A549 (cell line): ENCODE measurements at places on chromosomes 2 and 18.
A peak's percentile ranks its signal among the peaks of the same experiment; 100 is the strongest.

DNA sequence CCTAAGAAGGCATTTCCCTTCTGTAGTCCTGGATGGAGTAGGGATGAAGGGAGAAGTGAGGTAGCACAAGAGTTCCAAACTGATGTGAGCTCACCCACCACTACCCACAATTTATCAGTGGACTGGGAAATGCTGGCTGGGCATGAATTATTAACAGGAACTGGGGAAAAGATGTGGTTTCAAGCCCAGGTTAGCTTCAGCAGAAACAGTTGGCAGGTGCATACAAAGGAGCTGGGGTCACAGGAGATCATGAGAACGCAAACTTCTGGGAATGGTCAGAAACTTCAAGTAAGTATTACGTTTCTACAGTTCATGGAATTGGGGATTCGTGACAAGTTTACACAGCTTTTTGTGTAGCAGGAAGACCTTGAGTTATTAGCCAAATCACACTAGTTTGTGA lies 5.4 kb downstream of the CCDC141 start:
- no peak for DNase-seq

GRCh38 chr2:221747289-221747972 lies 175.3 kb upstream of the EPHA4 start:
- no peak for DNase-seq

- no peak for DNase-seq
Observed at GRCh38 chr2:101942851-101943250, 48.9 kb upstream of the IL1R2 start.

GRCh38 chr2:159595410-159596046 lies 20.8 kb downstream of the BAZ2B start:
- DNase-seq, result no peak

GRCh38 chr2:238855299-238855698 lies 7.4 kb downstream of the TWIST2 start:
- no peak for DNase-seq

DNA sequence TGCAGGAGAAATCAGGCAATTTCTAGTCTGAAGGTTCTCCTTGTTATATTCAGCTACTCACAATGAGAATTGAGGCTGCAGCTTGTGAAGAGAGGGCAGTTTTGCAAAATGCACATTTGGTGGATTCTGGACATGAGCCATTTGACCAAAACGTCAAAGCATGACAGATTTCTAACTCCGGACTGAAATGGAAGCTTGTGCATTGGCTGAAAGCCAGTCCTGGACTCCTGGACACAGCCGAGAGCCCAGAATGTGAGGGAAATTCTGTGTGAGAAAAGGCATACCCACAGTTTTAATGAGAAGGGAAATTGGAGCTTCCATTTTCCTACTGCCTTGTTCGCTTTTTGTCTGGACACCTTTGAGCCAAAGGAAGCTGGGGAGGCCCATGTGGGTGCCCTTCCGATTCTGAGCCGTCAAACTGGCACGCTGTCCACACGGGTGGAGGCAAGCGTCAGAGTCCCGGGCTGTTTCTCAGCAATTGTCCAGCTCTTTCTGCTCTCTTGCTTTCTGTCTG lies 23.7 kb upstream of the ROCK2 start:
- DNase-seq, result no peak

GRCh38 chr2:39858677-39859076 lies 79.6 kb upstream of the THUMPD2 start:
- no peak for DNase-seq

DNA sequence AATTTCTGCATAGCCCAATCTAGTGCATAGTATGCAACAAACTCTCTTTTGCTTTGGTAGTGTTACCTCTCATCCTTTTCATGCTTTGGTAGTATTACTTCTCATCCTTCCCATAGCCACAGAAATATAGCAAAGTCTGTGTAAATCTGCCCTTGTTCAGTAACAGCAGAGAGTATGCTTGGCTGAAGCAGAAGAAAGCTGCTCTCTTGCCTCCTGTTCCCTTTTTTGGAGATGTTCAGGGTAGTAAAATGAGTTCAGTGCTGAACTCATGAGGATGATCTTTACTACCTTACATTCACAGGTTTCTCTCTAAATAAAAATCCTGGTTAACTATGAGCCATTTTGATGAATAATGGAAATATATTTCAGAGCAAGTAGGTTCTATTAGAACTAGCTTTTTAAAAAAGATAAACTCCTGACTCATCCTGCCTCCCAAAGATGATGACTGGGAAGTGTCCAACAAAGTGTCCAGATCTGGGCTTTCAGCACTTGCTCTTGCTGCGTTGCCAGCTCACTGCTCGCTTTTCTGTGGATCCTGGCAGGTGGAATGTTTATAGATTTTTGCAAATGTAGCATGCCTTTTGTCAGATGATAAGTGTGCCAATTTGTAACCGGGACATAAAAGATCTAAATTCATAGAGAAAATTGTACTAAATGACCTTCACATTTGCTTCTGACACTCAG lies 29.4 kb upstream of the CHMP3 start:
- DNase-seq, result no peak

DNA sequence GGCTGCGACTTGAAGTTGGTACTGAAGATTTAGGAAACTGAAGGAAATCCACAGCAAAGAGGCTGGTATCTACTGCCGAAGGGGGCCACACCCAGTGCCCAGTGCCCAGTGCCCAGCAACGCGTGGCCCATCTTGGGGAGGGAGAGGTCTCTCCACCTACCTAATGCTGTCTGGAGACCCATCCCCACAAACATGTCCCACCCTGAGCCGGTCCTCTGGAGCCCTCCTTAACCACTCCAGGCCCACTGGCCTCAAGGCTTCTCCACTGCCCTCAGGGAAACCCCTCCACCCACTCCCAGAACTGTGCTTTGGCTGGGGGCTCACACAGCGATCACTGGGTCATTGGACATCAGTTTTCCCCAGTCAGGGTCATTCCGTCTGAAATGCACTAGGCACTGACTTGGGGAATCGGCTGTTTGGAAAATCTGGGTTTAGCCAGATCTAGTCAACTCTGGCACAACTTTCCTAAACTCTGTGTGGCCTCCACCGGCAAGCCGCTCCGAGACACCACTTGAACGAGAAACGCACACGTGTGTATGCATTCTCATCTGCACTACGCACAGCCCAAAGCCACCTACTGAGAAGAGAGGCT lies 20.1 kb downstream of the GPR55 start:
- no peak for DNase-seq

DNA sequence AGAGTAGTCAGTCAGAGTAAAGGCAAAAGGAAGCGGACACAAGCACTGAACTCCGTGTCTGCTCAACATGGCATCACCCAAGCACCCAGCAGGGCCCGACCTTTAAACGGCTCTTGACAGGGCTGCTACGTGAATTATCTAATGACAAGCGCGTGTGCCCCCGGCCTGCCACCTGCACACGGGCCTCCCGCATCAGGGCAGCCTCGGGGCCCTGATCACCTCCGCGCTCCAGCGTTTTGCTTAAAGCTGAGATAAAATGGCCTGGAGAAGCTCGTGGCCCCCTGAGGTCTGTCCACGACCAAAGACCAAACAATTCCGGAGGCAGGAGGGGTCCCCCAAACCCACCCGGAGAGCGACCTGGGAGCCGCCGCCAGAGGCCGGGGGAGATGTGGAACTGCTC lies 376 bp downstream of the NDUFA10 start:
- peak; percentile 24 for DNase-seq

DNA sequence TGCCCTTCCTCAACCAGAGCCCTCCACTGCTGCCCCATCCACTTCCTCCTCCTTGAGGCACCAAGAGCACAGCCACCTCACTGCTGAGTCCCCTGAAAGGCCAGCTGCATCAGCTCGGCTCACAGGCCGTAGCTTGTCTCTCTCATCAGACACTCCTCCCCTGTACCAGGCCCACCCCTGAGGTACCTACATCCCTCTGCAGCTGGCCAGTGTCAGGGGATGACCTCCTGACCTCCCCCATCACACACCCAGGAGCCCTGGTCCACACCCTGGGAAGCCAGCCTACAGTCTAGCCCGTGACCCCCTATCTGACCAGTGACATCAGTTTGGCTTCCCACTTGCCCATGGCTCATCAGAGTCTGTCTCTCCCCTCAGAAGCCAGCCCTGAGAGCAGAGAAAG lies 205.6 kb downstream of the TNS1 start:
- no peak for DNase-seq

DNA sequence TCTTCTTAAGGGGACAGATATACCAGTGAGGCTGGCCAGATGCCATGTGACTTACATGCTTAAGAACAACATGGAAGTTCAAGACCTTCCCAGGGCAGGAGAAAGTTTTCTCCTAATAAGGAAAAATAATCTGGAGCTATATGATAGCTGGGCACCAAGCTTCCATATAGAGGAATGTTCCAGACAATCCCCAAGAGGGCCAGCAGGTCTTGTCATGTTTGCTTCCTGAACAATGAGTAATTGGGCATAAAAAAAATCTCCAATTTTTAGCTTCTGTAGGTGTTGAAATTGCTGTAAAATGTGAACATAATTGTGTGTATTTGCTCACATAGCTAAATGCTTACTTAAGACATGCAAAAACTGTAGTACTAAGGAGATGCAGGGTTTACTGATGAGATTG lies 809.5 kb upstream of the PIK3C3 start:
- DNase-seq, result no peak

- no peak for DNase-seq
Observed at GRCh38 chr18:2009942-2010697, 561.2 kb downstream of the METTL4 start.

GRCh38 chr2:148303161-148303560 lies 282.3 kb downstream of the MBD5 start:
- DNase-seq, result no peak

DNA sequence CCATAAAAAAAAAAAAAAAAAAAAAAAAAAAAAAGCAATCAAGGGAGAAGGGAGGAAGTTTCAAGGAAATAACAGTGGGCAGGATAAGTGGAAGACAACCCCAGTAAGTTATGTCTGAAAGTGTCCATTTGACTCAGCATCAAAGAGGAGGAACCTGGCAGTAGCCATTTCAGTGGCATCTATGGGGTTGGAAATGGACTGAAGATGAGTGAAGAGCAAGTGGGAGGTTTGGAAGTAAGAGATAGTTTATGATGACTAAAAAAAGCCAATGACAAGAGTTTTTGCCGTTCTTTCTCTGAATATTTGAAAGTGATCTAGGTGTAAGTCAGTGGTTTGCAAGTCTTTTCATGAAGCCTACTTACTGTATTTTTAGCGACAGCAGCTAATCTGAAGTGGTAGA lies 9.2 kb upstream of the SELENOI start:
- no peak for DNase-seq

DNA sequence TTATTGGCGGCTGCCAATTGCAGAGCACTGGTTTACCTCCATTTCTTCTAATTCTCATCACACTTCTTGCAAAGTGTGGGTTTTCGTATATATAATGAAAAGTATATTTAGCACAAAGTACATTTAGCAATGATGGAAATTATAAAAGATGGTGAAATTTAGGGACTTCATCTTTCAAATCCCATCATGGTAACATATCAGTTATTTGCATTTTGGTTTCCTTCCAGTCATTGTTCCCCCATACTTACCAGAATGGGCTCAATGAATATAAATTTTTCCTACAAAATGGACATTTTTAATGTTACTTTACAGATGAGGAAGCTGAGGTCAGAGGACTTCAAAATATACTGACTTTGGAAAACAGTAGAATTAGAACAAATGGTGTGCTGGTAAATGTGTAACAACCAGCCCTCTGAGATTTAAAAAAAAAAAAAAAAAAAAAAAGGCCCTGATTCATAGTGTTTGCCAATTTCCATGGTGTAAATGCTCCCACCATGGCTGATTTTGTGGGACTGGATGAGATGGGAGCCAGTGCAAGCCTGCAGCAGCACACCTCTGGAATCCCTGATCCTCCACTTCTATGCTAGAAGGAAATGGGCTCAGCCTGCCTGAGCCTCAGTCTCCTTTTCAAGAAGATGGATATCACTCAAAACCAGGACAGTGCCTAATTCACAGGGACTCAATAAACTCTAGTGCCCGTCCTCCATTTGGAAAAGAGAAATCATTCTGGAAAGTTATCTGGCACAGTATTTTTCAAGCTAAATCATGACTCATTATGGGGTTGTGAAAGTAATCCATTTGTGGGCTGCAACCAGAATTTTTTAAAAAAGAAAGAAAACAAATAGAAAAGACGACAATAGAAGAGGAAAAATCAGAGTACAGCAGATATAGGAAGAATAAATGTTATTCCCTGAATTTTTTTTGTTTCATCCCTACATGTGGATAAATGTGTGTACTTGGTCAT lies 34.0 kb downstream of the LBH start:
- no peak for DNase-seq

GRCh38 chr2:35852-36251 lies 10.5 kb downstream of the FAM110C start:
- no peak for DNase-seq

DNA sequence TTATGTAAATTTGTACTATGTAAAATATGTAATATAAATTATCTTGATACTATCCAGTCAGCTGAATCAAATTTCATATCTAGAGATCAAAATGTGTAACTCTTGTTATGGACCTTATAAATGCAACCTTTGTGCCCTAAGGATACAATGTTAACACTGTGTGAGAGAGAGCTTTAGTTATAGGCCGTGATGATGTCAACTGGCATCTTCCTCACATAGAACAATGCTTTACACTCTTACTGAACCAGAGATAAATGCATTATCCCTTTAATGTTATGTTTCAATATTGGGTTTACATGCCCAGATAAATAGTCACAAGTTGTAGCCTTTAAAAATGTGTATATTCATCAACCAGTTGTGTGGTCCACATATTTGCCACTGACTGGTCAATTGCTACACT lies 115.1 kb downstream of the KCNJ3 start:
- DNase-seq, result no peak

GRCh38 chr18:77103187-77103850 lies 29.3 kb downstream of the MBP start:
- DNase-seq, result no peak

- no peak for DNase-seq
Observed at GRCh38 chr2:142952018-142952417, 74.6 kb downstream of the KYNU start.

DNA sequence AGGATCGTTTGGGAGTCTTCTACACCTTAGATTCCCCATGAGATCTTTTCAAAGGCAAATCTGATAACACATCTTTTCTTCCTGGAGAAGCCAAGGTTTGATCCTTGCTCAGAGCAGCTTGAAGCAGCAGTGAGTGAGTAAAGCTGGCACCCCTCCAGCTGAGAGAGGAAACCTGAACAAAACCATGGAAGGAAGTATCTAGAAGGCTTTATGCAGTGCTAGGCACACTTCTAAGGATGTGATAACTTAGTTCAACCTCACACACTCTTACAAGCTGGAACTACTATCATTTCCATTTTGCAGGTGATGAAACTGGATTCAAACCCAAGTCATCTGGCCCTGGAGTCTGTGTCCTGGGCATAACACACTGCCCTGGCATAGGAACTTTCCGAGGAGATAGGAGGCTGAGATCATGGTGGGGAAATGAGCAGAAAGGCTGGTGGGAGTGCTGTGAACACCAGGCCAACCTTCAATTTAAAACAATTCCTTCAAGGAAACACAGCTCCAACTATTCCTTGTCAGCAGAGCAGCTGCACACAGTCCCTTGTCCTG lies 71.2 kb downstream of the CTAGE1 start:
- DNase-seq, result no peak

DNA sequence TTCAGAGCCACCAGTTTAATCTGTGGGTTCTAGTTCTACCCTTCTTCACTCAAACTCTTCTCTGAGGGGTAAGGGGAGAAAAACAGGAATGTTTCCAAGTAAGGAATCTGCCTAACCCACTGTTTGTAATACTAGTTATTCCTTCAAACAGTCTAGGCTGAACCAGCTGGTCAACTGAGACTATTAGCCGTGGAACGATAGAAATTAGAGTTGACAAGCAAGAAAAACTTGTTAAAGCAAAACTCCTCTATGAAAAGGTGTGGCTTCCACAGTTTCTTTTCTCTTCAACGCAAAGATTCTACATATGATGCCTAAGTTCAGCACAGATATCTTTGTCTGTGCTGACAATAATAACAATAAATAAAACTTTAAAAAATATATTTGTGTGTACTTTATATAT lies 11.5 kb downstream of the PAIP2B start:
- no peak for DNase-seq

- no peak for DNase-seq
Observed at GRCh38 chr2:47004905-47005495, 89.4 kb upstream of the MCFD2 start.
